Activated gamma-delta T cell treated with Interleukin-2 at 50 U/mL for 16 hours (primary cell): ENCODE measurements at places on chromosomes 2 and 18.

DNA sequence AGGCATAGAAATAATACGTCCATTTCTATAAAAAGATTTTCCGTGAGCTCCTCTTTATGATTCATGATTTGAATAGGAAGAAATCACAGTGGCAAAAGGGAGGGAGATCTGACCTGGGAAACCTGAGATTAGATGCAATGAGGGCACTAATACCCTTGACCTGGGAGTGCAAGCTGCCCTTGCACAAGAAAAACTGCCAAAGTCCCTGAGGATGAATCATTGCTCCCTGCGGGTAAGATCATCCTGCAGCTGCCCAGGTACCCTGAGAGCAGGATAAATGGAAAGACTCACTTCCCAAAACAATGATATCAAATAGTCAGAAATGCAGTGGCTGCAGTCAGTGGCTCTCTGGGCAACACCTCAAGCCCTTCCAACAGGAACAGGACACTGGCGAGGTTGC is 11.6 kb downstream of the FHL2 start:
- DNase-seq = no peak

DNA sequence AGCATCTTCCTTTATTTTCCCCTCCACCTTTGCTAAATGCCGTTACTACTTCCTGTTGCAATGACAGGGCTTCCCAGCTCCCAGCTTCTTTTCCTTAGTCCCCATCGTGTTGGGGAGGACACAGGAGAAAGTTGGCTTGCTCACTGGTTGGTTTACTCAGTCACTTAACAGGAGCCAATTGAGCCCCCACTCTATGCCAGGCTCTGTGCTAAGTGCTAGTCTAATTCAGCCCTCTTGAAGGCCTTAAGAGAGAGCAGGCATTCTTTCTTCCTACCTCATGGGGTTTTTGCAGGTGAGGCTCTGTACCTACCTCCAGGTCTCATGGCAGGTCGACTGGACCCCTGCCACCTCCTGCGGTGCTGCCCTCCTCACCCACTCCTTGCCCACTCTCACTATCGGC is 20.1 kb downstream of the TANC1 start:
- DNase-seq = no peak

GRCh38 chr18:66632756-66633155 is 28.9 kb upstream of the CDH19 start:
- DNase-seq = no peak

- no peak for DNase-seq
Observed at GRCh38 chr2:75278314-75278713, 79.0 kb upstream of the TACR1 start.

GRCh38 chr2:157848213-157848612 is 27.9 kb downstream of the ACVR1 start:
- DNase-seq = no peak
